Esophagus squamous epithelium (tissue), 5 donors: ENCODE measurements at places on chromosomes 6 and 20.

DNA sequence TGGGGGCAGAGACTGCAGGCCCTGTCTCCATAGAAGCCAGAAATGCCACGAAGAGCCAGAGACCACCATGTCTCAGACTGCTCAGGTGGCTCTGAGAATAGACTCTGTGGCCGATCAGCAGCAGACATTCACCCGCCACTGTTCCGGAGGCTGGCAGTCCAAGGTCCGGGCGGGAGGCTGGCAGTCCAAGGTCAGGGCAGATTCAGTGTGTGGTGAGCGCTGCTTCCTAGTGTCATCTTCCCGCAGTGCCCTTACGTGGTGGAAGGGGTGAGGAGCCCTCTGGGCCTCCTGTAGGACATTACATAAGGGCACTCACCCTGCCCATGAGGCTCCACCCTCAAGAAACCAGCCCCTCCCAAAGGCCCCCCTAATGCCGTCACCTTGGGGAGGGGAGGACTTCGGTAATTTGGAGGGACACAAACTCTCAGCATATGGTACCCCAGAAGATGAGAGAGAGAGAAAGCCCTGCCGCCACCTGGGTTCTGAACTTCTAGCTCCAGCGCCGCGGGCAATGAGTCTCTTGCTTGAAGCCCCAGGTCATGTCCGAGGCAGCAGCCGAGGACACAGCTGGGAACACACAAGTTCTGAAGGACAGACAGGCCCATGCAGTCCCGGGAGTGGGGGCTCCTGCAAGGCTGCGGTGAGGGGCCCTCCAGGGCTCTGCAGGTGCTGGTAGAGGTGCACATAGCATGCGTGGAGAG, 36.4 kb downstream of the DACT2 start:
- no peak for DNase-seq

GRCh38 chr6:56162081-56162480, 85.3 kb downstream of the COL21A1 start:
- no peak for DNase-seq

GRCh38 chr6:129908356-129908755, 47.2 kb upstream of the TMEM244 start:
- DNase-seq: no peak

DNA sequence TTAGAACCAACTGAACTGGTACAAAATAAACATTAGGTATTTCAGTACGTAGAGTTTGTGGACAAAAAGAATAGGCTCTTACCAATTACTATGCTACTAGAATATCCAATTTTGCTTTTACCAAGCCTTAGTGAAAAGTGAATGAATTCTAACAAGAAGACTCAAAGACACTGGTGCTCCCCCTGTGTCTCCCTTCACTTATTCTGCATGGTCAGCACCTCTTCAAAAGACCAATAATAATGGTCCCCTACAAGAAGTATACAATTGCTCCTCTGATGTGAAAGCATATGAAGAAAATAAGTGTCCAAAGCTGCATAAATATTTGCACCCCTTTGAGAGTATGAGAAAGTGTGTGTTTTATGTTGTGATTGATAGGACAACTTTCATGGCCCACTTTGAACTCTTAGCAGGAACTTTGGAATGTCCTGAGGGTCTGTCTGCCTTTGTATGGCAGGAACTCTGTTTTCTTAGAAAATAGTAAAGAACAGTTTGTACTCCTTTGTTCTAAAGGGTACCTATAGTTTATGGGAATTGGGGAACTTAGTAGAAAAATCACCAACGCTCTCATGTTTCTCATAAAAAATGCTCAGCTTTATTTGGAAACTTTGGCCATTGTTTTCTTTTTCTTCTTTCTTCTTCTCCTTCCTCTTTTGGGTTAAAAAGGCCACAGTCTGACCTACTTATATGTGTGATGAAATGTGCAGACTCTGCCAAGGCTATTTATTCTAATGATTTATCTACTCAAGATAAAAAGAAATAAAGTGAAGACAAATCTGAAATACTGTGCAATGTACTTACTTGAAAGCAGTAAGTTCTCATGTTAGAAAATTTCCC, 352.4 kb downstream of the LAMA2 start:
- DNase-seq: no peak

DNA sequence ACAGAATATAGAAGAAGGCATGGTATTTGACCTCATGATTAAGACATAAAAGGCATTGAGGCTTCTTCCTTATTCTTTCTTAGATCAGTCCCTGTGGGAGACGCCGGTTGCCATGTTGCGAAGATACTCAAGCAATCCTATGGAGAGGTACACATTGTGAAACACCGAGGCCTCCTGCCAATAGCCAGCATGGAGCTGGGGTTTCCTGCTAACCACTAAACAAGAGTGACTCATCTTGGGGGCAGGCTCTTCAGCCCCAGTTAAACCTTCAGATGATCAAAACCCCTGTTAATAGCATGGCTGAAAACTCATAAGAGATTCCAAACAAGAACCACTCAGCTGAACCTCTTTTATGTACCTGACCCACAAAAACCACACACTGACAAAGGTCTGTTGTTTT, 478.8 kb downstream of the CD83 start:
- no peak for DNase-seq

DNA sequence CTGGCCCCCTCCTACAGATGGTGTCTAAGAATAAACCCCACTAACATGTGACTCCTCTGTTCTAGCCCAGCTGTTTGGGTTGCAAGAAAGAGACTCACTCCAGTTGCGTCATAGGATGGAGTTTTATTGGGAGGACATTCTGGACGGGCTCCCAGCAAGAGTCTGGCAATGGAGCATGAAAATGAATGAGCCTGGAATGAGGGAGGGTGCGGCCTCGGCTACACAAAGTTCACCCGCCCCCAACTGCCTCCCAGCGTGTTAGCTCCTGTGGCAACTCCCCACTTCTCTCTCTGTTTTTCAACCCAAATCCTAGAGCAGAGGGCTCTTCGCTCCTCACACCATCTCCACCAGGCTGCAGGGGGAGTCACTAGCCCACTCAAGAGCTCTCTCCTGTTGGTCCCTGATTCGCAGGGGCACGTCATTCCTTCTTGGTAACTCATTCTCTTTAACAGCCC, 5.1 kb upstream of the ADAM33 start:
- DNase-seq: no peak
